Coronary artery (tissue), 2 donors: ENCODE measurements at places on chromosomes 3 and 15.
A peak's percentile ranks its signal among the peaks of the same experiment; 100 is the strongest.

- no peak for DNase-seq
Measured at GRCh38 chr15:31004220-31004733, 12.8 kb upstream of the MTMR10 start.

GRCh38 chr3:41259449-41260062, 60.3 kb downstream of the CTNNB1 start:
- no peak for DNase-seq

DNA sequence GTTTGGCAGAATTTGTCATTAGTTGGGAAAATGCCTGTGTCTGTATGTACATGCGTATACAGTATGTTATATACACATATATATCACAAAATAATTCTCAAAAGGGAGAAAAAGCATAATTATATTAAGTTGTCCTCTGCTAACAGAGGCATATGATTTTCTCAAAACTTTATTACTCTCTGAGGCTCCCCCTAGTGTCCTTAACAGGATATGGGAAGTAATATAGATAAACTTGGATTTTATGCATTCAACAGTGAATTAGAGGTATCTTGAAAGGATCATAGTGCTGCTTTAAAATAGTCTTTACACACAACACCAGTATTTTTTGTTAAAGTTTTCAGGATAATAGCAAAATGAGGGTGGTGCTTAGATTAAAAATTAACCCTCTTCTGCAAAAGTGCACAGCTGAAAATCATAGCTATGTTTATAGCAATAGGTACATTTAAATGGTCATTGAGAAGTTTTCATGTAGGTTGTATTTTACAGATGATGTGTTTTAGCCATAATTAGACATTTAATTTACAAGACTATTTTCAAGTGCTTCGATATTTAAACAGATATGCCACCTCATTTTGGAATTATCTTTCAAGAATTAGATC, 454.0 kb upstream of the ROBO2 start:
- DNase-seq = no peak

GRCh38 chr3:108951820-108952501, 1.7 kb downstream of the GUCA1C start:
- DNase-seq = no peak

- DNase-seq = no peak
Measured at GRCh38 chr3:171648069-171648468, 162.2 kb downstream of the PLD1 start.

GRCh38 chr3:171991166-171991565, 48.2 kb upstream of the FNDC3B start:
- no peak for DNase-seq

GRCh38 chr3:171851660-171852058, 8.5 kb downstream of the TMEM212 start:
- DNase-seq = no peak

DNA sequence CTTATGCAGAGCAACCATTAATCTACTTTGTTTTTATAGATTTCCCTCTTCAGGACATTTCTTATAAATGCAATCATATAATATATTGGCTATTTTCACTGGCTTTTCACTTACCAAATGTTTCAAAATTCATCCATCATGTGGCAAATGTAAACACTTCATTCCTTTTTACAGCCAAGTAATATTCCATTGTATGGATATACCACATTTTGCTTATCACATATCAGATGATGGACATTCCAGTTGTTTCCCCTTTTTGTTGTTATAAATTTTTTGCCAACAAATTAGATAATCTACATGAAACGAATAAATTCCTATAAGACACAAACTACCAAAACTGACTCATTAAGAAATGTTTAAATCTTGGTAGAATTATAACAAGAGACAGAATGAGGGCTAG, 79.8 kb upstream of the CSPG5 start:
- no peak for DNase-seq

- no peak for DNase-seq
Measured at GRCh38 chr3:37283011-37283410, 108.6 kb upstream of the LRRFIP2 start.

DNA sequence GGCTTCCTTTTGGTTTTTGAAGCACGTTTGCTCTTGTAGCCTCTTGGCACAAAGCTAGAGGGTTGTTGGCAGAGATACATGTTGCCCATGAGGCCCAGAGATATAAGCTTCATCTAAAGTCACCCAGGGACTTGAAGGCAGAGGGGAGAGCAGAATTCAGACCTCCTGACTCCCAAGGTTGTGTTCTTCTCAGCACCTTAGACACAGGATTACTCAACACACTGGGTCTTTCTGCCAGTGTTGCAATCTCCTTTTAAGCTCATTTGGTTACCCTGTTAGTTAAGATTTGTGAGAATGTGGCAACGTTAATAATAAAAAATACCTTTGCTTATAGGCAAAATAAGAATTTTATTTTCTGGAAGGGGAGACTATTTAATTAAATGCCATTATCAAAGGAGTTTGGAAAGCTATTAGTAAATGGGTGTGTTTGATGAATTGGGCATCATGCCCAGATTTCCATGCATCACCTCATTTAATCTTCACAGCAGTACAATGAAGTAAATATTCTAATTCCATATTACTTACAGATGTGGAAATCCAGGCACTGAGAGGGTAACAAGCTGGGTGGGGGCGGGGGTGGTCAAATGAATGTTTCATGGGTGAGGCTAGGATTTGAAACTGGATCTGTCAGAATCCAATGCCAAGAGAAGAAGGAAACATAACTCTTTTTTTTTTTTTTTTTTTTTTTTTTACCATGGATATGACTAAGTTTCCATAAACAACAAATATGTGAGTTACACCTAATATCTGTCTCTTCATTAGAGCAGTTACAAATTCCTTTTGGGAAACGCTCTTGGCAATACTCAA, 183.3 kb downstream of the NR1D2 start:
- DNase-seq = no peak

- DNase-seq = no peak
Measured at GRCh38 chr3:132006605-132007204, 28.1 kb downstream of the CPNE4 start.

DNA sequence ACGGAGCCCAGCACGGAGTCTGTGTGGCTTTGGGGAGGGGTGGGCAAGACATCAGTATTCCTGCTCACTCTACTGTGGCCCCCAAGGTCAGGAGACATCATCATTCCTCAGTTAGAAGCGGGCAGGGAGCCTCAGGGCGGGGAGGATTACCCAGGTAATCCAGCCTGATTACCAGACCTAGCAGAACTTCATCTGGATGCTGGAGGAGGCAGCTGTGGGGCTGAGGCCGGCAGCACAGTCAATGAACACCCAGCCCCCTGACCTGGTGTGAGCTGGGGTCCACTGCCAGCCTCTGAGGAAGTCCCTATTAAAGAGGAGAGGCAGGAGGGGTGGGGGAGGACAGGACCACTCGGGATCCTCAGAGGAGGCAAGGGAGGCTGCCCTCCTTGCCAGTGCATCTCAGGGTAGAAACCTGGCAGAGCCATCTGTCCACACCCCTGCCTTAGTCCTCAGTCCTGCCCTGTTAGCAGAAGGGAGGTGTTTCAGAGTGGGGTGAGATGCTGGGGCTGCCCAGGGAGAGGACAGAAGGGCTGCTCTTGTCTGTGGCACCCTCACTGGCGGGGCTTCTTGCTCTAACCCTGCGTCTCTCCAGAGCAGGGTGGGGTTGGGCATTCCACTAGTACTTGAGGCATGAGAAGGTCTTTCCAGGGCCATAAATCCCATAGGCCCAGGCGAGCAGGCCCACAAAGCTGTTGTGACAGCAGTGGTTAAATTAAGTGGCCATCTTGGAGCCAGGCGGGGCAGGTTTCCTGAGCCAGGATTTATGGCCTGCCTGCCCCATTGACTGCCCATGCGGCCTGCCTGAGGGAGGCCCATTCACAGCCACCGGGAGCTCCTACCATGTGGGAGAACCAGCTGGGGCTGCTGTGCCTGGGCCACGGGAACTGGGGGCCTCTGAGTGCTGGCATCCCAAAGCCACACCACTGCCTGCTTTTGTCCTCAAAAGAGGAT, 82.1 kb downstream of the LINGO1 start:
- DNase-seq = no peak

GRCh38 chr3:196695849-196696226, 16.2 kb downstream of the CEP19 start:
- no peak for DNase-seq

DNA sequence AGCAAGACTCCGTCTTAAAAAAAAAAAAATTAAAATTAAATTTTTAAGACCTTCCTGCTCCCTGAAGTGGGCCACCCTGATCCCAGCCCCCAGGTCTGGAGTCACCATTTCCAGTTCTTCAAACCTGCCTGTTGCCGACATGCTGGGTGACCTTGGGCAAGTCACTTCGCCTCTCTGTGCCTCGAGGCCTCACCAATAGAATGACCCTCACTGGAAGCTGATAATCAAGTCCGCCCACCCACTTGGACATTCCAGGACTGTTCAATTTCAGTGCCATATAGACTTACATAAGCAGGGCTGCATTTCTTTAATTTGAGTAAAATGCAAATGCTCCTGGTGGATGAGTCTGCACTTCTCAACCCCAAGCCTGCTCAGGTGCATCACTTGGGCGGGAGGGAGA, 39.3 kb upstream of the FURIN start:
- no peak for DNase-seq

DNA sequence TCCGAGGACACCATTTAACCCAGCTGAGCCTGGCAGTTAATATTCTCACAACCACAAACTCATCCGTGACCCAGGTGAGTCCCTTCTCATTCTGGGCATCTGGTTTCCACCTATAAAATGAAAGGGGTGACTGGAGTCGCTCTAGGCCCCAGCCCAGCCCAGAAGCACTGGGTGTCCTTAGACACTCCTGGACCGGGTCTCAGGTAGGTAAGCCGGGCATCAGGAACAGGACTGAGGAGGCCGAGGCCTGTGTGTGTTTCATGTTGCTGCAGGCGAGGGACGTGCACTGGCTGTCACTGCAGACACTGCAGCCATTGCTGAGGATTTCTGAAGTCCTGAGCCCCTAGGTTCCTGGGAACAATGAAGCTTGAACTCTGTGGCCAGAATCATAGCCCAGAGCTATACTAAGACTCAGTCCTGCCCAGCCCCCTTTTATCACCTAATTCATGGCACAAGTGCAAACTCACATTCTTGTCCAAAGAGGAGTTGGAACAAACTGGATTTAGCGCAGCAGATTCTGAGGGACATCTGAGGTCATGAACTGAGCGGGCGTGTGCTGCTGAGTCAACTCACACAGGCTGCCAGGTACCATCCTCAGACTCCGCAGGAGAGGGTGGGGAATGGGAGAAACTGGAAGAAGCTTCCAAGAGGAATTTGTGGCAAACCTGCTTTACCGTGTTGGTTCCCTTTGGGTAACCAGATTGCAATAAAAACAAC, 184.9 kb downstream of the FAM43A start:
- no peak for DNase-seq

DNA sequence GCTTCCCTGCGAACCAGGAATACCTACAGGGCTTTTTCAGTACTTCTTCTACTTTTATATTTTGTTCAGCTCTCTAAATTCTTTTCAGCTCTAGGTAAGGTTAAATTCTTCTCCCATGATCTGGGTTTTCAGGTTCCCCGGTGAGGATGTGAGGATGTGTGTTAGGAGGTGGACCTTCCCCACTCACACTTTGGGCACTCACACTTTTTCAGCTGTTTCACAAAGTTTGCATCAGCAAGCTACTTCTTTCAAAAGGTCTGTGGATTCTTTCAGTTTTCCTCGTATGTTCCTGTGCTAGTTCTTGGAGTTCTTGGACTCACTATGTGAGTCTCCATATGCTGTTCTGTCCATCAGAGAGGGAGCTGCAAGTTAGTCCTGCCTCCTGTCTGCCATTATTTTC, 13.9 kb upstream of the OR5K2 start:
- no peak for DNase-seq

DNA sequence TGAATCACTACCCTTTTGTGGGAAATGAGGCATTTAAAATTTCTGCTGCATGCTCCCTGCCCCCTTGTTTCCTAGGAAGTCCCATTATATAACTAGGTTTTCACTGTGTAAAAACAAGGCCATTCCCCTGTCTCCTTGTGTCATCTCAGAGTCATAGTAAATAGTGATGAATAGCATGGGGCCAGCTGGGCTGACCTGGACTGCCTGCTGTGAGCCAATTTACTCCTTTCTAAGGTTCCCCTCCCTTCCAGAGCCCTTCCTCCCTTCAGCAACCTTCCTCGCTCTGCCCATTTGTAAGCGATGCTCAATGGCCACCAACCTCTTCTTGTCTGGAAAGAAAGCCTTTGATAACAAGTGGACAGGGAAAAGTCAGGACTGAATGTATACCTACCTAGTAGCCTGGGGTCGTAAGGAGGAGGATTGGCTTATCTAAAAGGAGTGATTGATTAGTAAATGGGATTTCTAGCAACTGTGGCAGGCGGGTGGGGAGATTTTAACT, 11.7 kb downstream of the ITGA11 start:
- peak; percentile 9 for DNase-seq

DNA sequence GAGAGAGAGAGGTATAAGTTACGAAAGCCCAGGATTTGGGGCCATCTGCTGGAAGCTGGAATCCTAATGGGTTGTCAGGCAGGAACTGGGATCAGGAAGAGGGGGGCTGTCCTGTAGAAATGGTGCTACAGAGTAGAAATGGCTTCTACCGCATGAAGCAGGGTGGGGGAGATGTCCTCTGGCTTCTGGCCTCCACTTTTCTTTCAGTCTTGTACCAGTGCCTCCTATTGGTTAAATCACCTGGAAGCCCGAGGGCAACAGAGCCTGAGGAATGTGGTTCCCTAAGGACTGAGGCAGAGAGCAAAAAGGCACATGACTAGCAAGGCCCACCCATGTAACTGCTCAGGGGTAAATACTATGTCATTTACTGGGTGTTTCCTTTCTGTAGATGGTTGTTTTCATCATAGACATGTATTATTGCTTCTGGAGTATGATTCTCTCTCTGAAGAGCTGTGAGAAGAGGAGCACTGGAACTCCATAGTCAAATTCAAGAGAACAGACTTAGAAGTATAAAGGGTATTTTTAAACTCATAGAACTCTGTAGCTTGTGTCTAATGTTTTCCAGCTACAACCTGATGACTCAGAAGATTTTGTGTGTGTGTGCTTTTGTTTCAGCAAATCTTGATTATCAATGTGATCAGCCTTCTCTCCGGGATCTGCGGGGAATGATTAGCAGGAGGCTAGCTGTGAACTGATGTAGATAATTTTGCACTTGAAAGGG, 20.2 kb upstream of the MITF start:
- DNase-seq = no peak

GRCh38 chr3:156217674-156218352, 97.4 kb downstream of the KCNAB1 start:
- DNase-seq = no peak

GRCh38 chr15:78282324-78282723, 17.1 kb downstream of the SKIC8 start:
- DNase-seq = no peak

GRCh38 chr15:65653801-65654521, 32.2 kb downstream of the SLC24A1 start:
- DNase-seq = no peak
